ENCODE measurements at places on chromosomes 7 and 10.

DNA sequence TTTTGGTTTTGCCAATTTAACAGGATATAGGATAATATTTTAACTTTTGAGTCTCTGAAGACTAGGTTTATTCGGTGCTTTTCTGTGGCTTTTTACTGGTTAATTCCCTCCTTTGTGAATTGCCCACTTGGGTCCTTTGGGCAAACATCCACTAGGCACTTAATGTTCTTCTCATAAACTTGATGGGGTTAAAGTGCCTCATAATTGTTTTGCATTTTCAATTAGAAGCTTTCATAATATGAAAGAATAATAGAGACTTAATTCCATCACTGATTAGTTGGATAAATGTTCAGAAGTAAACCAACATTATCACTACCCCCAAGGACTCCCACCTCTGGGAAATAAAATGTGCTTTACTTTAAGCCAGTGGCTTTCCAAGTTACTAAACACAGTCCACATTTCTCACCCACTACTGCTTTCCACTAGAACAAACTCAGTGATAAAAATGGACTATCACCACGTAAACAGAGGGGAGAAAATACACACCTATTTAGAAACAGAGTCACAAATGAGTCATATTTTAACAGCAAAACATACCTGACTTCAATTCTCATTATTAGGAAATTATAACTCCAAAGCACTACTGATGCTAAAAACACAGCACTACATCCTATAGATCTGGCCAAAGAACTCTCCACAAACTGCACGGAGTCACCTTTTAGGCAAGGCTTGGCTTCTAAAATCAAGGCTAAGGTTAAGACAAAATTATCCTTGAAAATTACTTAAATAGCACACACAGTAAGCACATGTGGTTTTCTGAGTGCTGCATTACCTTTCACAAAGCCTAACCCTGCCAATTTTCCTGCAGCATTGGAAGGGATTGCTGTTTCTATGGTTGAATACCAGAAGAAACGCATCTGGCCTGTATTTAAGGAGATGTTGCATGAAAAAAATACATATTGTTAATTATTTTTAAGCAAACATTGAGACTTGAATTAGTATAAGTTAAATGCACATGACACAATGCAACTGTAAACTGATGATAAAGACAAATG, 41.2 kb downstream of the PARD3 start:
- no peak for DNase-seq

DNA sequence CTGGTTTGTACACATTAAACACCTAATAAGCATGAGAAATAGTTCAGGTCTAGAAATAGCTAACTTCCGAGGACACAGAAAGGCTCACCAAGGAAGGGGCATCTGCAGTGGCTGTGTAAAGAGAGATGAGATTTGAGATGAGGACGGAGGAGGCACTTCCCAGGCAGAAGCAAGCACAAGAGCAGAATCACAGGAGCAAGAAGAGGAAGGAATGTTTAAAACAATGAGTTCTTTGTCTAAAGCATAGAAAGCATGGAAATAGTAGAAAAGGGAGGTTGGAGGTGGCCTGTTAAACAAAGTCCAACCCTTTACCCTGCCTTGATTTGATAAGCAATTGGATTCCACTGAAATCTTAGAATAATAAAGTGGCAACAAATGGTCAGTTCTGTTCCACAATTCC, 11.6 kb upstream of the PON3 start:
- DNase-seq, result no peak

- DNase-seq, result no peak
Observed at GRCh38 chr7:66668112-66668511, 39.4 kb downstream of the KCTD7 start.

GRCh38 chr7:54337466-54337865, 204.7 kb upstream of the VSTM2A start:
- no peak for DNase-seq

DNA sequence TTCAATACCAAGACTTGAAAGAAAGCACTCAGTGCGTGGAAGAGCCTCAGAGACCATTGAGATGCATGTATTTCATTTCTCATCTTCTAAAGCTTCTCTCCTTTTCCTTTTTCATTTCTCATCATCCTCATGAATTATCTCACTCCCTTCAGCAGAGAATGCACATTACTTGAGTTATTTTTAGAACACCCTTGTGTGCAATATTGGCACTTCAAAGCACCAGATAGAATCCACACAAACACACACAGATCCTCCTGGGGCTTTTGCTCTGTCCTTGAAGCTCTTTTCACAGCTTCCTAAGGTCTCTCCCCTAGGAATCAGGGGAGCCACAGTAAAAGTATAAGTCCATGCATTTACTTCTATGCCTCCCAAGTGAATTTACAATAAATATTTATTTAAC, 18.3 kb downstream of the DGKI start:
- no peak for DNase-seq

- no peak for DNase-seq
Observed at GRCh38 chr7:53428045-53428444, 392.6 kb downstream of the POM121L12 start.

- DNase-seq, result no peak
Observed at GRCh38 chr10:131269776-131270460, 41.6 kb downstream of the TCERG1L start.

DNA sequence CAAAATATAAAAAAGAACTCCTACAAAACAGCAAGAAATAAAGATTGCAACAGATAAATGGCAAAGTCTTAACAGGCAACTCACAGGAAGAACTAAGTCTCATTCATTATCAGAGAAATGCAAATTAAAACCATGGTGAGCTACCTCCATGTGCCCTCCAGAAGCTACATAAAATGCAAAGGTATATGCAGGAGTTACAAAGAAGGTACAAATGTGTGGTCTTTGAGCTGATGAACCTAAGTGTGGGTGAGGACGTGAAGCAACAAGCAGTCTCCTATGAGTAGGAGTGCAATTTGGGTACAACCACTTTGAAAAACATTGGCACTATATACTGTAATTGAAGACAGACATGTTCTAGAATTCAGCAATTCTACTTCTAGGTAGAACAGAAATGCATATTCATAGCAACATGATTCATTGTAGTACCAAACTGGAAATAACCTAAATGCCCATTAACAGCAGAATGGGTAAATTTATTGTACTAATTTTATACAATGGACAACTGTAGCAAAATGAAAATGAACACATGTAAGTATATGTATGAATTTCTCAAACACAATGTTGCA, 61.6 kb upstream of the KCNMA1 start:
- DNase-seq, result no peak
